ENCODE measurements at places on chromosomes 11 and 22.

DNA sequence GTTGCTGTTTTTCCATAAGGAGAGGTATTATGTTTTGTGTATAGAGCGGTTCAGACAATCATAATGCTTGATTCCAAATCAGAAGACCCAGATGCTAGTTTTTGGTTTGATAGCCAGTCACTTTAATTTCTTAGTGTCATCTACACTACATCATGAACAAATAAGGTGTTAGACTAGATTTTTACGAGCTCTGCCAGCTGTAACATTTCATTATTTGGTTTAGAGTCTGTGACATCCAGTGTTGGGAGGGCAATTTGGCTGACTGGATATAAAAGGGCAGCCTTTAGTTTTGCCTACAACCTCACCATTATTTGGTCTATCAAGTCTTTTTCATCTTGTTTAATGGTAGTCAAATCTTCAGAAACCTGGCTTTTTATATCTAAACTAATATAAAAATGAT lies 30.2 kb upstream of the FBXO3 start:
- DNase-seq = no peak

DNA sequence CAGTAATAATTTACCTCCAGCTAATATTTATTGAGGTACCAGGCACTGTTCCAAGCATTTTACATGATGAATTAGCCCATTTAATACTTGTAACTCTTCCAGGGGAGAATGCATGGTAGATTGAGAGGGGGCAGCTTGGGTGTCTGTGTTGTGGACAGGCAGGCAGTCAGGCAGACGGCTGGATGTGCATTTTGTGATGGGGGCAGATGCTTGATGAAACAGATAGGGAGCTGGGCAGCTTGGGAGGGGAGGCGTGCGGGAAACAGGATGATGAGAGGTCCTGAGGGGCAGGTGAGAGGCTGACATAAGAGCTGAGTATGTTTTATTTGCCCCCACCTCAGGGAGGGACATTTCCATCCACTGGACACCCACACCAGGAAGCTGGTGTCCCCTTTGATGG lies 33.1 kb upstream of the SHISAL1 start:
- DNase-seq = no peak

- peak; percentile 30 for DNase-seq
Observed at GRCh38 chr11:63871962-63872799, 33.3 kb downstream of the MARK2 start.

DNA sequence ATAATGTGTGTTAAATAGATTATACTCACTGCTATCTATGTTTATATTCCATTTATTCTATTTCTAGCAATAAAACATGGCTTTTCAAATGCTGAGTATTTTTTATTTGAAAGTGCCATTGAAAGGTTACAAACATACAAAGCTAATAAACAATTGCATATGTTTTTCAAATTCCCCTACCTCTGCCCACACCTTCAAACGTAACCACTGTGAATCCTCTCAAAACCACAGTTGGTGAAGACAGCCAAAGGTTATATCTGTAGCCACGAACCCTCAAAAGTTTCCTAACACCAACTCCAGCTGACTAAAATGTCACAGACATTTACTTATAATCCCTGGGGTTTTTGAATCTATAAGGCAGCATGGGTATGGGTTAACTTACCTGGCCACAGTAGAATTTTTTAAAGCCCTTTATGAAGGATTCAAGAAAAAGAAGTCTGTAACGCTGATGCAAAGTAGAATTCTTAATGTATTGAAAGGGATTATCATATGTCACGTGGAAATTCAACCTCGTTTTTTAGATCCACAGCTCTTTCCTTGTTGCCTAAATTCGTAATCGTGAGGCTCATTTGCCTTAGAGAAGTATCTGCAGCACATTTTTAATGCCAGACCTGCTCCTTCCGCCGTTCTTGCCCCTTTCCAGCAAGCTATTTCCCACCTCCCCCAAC lies 122.5 kb upstream of the ZC3H12C start:
- DNase-seq = no peak

- DNase-seq = no peak
Observed at GRCh38 chr11:57674251-57674650, 6.3 kb downstream of the ZDHHC5 start.

Measured in NCI-H146 (cell line).